ENCODE measurements at places on chromosomes 2 and 18.

DNA sequence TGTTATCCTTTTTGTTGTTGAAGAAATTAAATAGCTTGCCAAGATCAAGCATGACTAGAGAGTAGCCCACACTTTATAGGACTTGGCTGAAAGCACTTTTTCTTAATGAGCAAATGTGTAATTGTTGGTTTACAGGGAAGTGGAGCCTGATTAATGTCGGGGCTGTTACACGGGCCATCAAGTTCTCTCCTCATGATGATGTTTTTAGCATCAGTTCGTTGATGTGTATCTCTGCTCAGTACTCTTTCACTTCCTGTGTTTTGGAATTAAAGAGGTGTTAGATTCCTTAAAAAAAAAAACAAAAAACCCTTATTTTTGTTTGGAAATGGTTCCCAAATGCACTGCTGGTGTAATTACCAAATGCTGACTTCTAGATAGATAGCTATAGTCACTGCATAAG lies 114.2 kb downstream of the PTPRM start:
- no peak for DNase-seq

DNA sequence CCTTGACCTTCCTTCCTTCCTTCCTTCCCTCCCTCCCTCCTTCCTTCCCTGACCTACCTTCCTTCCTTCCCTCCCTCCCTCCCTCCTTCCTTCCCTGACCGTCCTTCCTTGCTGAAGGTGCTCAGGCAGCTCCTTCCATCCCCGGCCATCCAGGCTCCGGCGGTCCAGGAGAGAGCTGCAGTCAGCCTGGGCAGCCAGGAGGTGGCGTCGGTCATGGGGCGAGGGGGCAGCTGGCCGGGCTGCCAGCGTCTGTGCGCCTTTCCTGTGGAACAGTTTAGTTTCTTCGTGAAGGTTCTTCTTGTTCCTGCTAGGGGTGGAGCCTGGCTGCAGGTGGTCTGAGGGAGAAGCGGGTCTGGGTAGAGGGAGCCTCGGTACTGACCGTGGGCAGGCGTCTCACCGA lies 15.7 kb downstream of the GPR35 start:
- peak; percentile 30 for DNase-seq

DNA sequence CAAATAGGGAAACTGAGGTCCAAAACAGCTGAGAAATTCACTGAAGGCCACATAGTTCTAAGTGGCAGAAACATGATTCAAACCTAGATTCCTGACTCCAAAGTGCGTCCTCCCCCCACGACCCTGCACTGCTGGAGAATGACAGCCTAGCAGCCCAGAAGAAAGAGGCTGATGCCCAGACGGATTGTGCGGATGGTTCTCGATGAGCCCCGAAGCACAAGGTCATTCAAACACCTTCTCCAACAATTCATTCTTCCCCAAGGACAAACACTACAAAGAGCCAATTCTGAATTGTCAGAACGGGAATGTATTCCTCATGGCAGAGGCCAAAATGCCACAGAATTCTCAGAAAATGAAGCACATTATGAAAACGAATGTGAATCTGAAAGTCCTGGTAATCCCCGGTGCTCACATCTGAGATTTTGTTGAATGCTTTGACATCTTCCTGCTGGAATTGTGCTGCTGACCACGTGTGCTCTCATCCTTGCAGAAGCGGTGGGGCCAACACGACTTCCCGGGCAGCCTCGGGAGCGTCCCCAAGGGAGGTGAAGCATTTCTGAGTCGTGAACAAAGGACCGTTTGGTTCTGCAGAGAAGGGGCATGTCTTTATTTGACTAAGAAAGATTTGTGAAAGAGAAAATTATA lies 337.0 kb downstream of the EIPR1 start:
- no peak for DNase-seq

DNA sequence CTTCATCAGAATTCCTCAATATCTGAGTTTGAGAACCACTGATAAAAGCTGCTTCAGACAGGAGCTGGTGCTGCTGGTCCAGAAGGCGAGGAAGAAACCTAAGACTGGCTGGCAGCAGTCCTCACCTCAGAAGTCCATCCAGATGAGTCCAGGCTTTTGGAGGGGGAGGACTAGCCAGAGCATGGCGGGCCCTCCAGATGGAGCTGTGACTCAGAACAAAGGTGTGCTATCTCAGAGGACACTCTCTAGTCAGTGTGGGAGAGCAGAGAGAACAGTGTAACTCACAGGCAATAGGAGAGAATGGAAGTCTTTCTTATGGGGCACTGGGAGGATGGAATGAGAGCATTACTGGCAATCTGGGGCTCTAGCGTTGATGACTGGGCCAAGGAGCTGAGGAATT lies 191.4 kb downstream of the NYAP2 start:
- no peak for DNase-seq

- DNase-seq: no peak
Observed at GRCh38 chr2:133331436-133331835, 236.8 kb downstream of the NCKAP5 start.

GRCh38 chr2:201205515-201205849 lies 22.5 kb downstream of the CASP10 start:
- peak; percentile 28 for DNase-seq
